T-helper 17 cell (primary cell): ENCODE measurements at places on chromosomes 7 and 10.

GRCh38 chr7:158585721-158586498, 1.7 kb downstream of the PTPRN2 start:
- no peak for DNase-seq

- peak; percentile 29 for DNase-seq
These were observed 29.0 kb upstream of the EBLN1 start for GRCh38 chr10:22246680-22247391.

DNA sequence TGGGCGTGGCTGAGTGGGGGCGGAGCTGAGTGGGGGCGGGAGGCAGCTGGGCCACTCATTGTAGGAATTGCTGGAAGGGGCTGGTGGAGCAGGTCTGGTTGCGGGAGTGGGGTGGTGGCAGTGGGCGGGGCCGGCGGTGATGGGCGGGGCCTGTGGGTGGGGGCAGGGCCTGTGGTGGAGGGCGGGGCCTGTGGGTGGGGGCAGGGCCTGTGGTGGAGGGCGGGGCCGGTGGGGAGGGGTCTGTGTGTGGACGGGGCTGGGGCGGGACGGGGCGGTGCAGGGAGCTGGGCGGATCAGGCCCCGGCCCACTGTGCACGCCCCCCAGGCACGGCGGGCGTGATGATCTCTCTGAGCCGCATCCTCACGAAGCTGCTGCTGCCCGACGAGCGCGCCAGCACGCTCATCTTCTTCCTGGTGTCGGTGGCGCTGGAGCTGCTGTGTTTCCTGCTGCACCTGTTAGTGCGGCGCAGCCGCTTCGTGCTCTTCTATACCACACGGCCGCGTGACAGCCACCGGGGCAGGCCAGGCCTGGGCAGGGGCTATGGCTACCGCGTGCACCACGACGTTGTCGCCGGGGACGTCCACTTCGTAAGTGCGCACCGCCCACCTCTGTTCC, 14.0 kb downstream of the SLC29A4 start:
- peak; percentile 60 for DNase-seq

DNA sequence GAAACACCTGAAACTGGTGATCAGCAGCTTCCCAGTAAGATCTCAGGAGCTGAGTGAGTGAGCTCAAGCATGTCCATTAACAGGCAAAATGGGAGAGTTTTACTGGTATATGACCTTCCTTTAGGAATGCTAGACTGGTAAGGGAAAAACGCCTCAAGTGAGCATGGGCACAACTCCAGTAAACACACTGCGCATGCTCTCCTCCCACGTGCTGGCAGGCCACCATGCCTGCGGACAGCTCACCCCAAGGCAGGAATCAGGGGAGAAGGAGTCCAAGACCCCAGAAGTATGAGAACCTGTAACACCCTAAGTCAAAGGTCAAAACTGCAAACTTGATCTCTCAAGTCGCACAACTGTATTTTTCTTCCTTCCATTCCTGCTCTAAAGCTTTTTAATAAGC, 128.3 kb downstream of the CD36 start:
- DNase-seq = no peak

DNA sequence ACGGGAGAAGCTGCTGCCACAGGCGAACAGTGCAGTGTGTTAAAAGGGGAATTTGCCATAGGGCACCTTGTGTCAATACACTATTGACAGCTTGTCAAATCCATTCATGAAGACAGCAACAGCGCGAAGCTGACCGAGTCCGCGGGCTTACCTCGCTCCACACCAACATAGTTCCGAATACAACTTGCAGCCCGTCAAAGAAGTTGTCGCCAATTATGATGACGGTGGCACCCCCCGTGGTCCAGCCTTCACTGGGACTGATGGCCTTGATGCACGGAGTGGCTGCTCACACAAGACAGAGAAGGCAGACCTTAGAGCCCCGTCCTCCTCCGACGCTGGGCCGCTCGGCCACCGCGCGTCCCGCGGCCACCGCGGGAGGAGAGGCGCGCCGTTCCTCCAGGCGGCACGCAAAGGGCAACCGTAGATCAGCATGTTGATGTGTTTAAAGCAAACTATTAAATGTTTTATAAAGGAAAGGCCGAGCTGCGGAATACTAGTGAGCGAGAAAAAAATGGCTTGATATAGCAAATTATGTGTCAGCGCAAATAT, 96.4 kb downstream of the EBF3 start:
- no peak for DNase-seq

GRCh38 chr7:142345811-142346210, 88.0 kb upstream of the PRSS58 start:
- no peak for DNase-seq

- DNase-seq = no peak
These were observed 77.2 kb upstream of the CHST15 start for GRCh38 chr10:124170631-124171030.

- DNase-seq = no peak
These were observed 124.5 kb downstream of the ZFAND4 start for GRCh38 chr10:45548068-45548467.

GRCh38 chr7:82755705-82756551, 312.4 kb upstream of the CACNA2D1 start:
- DNase-seq = no peak

GRCh38 chr7:149450821-149451220, 10.0 kb downstream of the ZNF777 start:
- DNase-seq = no peak
